ENCODE measurements at places on chromosomes 5 and 9. TPM values are rescaled to one million over a fixed set of nuclear protein-coding genes. Genes with fewer than 3 reads are reported as not detected.

SETX gene
- 15.3 TPM for polyA plus RNA-seq

RGS3 gene
- polyA plus RNA-seq: 66.4 TPM

IL13 gene
- not detected for polyA plus RNA-seq

DPM2 gene
- polyA plus RNA-seq: 35.0 TPM

GPR151 gene
- polyA plus RNA-seq: not detected

C9 gene
- polyA plus RNA-seq: not detected

DNA sequence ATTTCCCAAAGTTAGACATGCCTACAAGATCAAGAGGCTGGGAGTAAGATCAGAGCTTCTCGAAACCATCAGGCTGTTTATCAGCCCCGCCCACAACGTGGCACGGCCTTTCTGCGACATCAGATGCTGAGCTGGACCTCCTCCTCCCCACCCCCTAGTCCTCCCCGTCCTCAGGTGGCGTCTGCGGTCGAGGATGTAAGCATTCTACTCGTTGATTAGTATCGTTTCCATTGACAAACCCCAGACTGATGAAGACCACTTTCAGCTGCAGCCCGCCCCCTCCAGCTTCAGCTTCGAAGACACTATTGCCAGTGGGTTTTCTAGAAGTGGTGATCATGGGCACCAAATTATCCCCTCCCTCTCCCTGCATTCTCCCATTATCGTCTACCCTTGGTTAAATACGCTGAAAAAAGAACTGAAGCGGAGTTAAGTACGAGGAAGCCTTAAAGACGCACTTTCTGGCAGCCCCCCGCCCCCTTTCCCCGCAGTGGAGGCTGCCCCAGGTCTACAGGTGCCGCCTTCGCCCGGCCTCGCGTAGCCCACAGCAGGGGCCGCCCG, 1.1 kb downstream of the PPIC start:
- DNase-seq: no peak

DNA sequence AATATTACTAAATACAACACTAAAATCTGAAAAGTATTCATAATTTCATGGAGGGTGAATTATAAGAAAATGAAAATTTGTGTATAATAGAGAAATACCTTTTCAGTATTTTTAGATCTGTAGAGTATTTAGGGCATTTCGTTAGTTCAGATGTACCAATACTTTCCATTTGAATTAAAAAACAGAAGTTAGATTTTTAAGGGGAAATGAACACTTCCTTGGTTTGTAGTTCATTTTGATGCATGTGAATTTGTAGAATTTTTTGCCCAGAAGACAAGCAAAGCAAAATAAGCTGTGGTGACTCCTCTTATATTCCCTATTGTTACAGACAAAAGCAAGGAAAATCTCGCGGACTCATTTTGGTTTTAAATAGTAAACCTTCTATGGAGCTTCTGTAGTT, 209.0 kb upstream of the RPS23 start:
- DNase-seq: no peak

DNA sequence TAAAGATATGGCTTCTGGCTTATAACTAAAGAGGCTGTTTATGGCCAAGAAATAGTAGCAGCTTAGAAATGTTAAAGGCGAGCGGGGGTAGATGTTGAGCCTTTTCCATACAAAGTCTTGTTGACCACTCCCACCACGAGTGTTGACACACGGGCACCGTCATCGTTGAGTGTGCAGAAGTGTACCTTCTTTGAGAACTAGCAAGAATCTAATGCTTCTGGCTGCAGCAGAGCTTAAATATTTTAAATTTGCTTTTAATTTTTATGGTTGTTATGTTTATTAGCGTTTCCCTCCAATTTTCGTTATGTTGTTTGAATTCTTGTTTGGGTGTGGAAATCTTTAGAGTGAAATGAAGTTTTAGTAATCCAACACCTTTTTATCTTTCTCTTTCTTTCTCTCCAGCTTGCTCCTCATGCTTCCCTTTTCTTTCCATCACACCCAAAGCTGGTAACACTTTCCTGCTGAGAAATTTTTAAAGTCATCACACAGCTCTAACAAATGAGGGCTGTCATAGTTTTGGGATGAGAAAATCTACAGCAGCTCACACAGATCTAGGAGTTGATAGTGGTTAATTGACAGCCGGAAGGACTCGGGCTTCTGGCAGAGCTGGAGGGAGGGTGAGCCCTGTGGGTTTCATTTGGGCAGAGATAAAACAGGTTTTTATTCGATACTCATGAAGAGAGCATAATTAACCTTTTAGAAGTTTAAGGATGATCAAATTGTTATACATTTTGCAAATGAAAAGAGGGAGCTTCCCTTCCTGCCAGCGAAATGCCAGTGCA, 120.1 kb upstream of the ZNF608 start:
- DNase-seq: no peak

GRCh38 chr5:39176759-39177630, 42.4 kb downstream of the FYB1 start:
- DNase-seq: no peak

DNA sequence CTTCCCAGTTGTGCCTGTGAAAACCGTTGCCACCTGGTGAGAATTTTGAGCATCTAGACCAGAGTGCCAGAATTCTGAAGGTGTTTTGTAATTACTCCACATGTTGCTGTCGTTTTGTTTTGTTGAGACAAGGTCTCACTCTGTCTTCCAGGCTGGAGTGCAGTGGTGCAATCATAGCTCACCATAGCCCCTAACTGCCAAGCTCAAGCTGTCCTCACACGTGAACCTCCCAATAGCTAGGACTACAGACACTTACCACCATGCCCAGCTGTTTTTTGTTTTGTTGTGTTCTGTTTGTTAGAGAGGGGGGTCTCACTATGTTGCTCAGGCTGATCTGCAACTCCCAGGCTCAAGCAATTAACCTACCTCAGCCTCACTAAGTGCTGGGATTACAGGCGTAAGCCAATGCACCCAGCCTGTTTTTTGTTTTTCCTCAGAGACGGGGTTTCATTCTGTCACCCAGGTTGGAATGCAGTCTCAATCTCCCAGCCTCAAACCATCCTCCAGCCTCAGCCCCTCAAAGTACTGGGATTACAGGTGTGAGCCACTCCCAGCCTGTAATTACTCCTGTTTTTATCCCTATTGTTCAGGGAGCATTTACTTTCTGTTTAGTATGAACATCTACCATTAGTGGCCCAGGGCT, 121.1 kb upstream of the DMRT1 start:
- no peak for DNase-seq

- DNase-seq: no peak
Observed at GRCh38 chr5:54792611-54793404, 192.6 kb downstream of the ESM1 start.

GRCh38 chr9:126454215-126454614, 127.6 kb downstream of the MVB12B start:
- no peak for DNase-seq

- DNase-seq: no peak
Observed at GRCh38 chr5:56064984-56065383, 70.2 kb upstream of the IL6ST start.

- DNase-seq: no peak
Observed at GRCh38 chr9:86519066-86519615, 164.9 kb upstream of the TUT7 start.

DNA sequence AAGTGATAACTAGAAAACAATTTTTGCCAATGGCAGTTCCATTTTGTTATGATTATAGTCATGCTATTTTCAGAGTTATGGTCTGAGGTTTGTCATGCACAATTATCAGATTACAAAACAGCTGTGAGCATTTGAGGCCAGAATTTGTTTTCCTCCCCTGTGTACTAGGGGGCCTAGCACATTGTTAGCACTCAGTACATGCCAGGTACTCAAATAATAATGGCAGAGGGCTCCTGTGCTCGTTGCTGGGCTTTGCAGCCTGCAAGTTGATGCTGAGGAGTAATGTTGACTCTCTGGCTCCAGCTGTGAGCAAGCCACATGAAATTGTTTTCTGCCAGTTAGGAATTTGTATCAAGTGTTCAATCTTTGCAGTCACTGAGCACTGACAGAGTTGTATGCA, 6.9 kb downstream of the DNAI1 start:
- no peak for DNase-seq

DNA sequence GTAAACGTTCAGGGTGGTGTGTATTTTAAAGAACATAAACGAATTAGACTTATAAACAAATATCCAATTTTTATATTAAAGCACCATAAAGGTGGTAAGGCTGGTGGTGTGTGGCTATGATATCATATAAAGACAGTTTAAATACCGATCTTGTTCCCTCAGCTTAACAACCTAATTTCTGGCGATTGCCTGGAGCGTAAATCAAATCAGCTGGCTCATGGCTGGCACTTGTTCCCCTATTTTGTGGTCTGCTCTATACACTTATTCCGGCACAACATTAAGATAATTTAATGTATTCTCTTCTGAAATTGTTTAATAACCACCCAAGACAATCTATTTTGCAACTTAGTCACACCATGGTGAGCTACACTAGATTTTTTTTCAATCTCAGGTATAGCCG, 2.4 kb upstream of the HAPLN1 start:
- DNase-seq: no peak

GRCh38 chr9:16385590-16385989, 484.9 kb downstream of the BNC2 start:
- DNase-seq: no peak

- no peak for DNase-seq
Observed at GRCh38 chr9:114883709-114884108, 46.7 kb downstream of the TNFSF8 start.

GRCh38 chr9:15430920-15431844, 8.5 kb downstream of the SNAPC3 start:
- DNase-seq: no peak

- DNase-seq: no peak
Observed at GRCh38 chr5:75243100-75243499, 6.4 kb upstream of the ANKRD31 start.

DNA sequence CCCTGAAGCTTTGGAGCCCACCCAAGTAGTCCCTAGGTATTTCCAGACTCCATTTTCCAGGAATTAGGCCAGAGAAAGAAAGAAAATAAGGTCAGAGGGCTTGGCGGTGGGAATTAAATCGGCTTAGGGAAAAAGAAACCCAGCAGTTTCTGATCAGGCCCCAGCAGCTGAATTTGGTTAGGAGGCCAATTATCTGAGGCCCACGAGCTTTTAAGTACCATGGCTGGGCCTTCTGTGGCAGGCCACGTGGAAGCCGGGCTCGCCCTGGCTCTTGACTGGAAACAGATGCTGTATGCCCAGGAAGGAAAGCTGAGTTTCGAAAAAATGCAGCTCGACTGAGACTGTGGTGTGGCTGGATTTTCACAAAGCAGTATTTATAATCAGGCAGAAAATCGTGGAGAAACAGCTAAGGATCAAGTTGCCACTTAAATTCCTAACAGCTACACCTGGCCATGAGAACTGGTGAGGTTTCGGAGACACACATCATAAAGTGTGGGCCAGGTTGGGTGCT, 75.1 kb upstream of the PANK3 start:
- DNase-seq: peak; percentile 42

DNA sequence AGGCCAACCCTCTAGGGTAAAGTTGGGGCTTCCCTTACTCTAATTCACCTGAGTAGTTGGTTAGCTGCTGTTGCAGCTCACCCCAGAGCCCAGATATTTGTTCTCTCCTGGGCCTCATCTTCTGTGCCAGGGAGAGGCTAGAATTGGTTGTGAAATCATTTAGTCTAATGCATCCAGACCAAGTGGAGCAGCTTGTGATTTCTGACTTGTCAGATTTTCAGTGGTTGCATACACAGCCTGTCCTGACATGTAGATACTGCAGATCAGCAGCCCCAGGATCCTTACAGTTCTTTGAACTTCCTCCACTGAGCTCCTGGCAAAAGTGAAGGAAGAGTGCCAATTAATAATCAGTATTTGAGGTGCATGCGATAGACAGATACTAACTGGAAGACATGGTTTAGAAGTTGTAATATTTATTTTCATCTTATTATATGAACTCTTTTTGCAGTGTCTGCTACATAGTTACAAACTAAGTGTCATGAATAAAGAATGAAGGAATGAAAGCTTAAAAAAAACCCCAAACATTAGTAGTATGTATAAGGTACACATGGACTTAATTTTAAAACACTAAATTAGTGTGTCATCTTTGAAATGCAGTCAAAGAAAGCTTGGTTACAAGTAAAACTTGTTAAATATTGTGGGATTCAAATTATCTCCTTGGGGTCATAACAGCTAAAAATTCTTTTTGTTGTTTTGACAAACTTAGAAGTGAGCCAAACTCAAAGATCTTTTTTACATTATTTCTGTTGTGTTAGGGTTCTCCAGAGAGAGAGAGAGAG, 128.5 kb downstream of the VPS13A start:
- DNase-seq: peak; percentile 45

- DNase-seq: no peak
Observed at GRCh38 chr5:43613370-43613769, 10.4 kb downstream of the NNT start.
